ENCODE measurements at places on chromosomes 1 and 21.

DNA sequence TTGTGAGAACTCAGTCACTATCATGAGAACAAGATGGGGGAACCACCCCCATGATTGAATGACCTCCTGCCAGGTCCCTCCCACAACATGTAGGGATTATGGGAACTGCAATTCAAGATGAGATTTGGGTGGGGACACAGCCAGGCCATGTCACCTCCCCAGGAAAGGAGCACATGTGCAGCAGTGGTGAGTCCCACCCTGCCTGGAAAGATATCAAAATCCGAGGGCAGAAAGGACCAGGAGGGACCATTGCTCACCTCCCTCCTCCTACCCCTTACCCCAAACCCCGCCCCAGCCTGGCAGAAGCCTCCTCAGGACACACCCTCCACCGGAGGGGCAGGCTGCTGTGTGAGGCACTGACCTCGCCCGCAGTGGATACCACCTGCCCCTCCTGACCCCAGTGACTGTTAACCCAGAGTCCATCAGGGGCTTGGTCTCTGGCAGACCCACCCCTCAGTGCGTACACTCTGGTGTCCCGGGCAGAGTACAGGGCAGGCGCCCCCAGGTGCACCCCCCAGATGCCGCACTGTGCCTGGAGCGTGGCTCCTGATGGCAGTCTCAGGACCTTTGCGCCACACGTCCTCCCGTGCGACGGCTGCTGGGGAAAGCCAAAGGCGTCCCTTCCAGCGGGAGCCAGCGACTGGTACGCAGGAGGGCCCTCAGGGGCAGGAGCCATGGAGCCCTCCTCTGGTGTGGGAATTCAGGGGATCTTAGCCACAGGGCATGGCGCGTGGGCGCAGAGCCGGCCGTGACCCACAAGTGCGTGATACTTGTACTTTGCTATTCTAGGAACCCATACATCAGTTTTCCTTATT is 20.9 kb downstream of the PDXK start:
- DNase-seq: no peak

DNA sequence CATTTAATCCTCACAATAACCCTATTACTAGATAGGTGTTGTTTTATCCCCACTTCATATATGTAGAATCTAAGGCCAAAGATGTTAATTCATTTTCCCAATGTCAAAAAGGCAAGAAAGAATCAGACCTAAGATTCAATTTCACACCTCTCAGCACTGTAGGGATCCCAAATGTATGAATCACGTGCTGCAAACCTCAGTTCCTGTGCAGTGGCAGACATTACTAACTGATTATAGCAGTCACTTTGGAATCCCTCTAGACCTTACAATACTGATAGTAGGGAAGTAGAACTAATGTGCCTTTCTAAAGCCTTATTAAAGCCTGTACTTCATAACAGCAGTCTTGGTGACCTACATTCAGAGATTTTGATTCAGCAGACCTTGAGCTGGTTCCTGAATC is 2.3 kb downstream of the C1orf87 start:
- no peak for DNase-seq

DNA sequence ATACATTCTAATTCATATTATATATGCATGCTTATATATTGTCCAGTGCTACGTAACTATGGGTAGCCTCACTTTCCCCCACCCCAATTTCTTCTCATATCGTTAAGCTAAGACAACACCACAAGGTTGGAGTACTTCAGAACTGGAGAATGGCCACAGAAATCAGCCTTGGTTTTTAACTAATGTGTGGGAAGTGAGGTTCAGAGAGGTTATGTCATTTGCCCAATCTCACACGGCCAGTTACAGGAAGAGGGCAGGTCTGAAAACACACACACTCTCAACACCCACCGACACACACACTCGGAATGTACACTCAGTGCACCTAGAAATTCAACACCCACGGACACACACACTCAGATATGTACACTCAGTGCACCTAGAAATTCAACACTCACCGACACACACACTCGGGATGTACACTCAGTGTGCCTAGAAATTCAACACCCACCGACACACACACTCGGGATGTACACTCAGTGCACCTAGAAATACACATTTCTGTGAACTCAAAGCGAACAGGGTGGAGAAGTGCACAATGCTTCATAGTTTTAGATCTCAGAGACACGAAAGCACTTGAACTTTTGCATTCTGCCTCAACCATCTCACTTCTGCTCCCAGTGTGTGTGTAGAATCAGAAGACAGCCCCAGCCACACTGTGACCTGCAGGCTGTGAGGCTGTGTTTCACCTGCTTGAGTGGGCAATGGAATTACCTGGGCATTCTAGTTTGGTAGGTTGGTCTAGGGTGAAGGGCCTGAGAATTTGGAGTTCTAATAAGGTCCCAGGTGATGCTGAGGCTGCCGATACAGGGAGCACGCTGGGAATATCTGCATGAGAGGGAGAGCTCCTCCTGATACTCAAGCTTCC is 170.4 kb downstream of the CLIC6 start:
- no peak for DNase-seq

DNA sequence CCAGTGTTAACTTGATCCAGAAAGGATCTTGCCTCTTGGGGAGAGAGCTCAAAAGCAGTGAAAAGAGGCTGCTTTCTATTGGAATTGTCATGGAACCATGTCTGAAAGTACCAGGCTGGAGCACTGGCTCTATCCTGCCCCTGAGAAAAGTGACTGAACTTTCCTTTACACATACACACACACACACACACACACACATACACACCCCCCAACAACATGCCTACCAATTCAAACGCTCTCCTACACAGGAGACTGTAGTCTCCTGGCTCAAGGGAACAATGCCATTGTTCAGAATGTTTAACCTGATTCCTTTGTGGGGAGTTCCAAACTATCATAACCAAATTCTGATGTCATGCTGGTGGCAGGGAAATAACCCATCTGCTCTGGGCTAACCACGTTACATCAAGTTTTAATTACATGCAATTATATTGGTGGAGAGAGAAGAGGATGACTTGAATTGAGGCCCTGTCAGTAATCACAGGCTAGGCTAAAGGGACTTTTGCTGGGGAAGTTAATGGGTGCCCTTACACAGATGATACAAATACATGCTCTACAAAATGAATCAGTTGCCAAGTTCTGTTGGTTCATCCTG is 52.3 kb upstream of the DUSP10 start:
- DNase-seq: no peak

- DNase-seq: no peak
Measured at GRCh38 chr1:66073388-66073787, 280.7 kb downstream of the PDE4B start.

GRCh38 chr1:91406773-91407389 is 2.2 kb upstream of the HFM1 start:
- no peak for DNase-seq

DNA sequence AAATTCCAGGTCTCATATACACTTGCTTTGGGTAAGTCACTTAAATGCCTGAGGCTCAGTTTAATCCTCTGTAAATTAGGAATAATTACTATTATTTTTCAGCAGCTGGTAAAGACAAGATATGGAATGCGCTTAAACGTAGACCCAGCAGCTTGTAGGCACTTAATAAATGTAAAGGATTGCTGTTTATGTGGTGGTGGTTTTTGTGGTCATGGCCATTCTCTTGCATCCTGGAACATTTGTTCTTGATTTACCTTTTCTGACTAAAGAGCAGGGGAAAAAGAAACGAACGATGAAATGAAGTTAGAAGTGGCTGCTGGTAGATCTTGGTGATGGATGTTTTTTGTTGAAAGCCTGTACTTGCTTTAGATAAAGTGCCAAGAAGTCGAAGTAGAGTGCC is 195.0 kb upstream of the FOXD3 start:
- no peak for DNase-seq

DNA sequence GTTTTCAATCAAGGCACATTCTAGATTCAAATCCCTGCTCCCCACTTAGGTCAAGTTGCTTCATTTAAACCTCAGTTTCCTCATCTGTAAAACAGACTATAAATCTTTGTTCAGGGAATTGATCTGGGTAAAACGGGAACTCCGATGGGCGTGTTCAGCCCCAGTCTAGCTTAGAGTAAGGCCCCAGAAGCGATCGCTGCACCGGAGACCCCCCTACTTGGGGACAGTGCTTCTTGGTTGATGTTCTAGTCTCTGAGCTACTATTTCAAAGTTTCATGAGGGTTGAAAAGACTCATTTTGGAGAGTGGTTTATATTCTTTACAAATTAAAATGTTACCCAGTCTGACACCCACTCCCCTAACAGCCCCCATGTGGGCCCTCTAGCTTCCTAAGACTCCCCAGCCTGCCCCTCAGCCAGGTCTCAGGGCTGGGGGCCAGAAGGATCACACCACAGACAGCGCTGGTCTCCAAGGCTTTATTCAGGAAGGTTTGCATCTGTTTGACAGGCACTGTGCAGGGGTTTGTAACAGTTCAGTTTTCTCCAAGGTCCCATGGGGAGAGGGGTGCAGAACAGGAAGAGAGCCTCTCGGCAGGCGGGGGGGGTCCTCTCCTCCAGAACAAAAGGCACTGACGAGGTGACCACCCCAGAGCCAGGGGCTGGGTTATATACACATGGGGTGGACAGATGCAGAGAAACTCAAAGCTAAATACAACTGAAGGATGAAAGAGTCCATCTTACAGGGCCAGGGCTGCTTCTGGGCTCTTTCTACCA is 82.9 kb downstream of the STUM start:
- no peak for DNase-seq

GRCh38 chr1:29711582-29712283 is 475.4 kb downstream of the PTPRU start:
- DNase-seq: no peak

Data from hematopoietic multipotent progenitor cell treated with erythropoietin and hydrocortisone succinate and interleukin-3 and kit ligand, for 15 days (in vitro differentiated cells).